ENCODE measurements at places on chromosomes 5 and 9.

DNA sequence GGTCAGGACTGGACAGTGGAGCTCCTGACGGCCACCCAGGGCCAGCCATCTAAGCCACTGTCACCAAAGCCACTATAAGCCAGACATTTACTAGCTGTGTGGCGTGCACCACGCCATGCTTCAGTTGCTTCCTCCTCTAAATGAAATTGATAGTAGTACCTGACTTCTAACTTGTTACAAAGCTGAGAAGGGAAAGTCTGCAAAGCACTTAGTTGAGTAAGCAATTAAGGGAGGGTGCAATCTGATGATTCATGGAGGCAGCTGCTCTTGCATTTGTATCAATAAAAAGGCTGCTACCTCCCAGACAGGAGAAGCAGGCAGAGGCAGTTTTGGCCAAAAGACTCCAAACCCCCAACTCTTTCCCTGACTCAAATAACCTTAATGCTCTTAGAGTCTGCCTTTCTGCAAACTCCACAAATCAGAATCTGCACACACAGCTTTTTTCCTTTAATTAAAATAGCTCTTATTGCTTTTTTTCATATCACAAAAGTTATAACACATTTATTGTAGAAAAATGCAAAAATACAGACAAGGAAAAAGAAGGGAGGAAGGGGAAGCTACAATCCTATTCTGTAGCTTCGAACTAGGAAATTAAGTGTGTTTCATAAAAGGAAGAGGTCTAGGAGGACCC lies 19.3 kb upstream of the RAPGEF1 start:
- DNase-seq = no peak

GRCh38 chr5:61866930-61867329 lies 439.1 kb upstream of the KIF2A start:
- DNase-seq = no peak

GRCh38 chr9:83027153-83027891 lies 35.6 kb downstream of the RASEF start:
- no peak for DNase-seq

- no peak for DNase-seq
Observed at GRCh38 chr5:9348401-9348996, 197.4 kb downstream of the SEMA5A start.

- no peak for DNase-seq
Observed at GRCh38 chr9:93130861-93131481, 3.1 kb downstream of the NINJ1 start.

DNA sequence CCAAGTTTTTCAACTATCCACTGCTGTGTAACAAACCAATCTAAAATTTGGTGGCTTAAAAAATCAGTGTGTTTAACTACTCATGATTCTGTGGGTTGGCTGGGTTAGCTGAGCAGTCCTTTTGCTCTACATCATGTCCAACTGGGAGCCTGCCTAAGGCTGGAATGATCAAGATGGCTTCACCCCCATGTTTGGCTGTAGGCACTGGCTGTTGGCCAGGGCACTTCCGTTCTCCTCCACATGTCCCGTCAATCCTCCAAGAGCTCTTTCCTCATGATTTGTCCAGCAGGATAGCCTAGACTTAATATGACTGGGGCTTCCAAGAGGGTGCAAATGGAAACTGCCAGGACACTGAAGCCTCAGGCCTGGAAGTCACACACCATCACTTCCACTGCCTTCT lies 17.0 kb upstream of the TSSK1B start:
- DNase-seq = no peak

DNA sequence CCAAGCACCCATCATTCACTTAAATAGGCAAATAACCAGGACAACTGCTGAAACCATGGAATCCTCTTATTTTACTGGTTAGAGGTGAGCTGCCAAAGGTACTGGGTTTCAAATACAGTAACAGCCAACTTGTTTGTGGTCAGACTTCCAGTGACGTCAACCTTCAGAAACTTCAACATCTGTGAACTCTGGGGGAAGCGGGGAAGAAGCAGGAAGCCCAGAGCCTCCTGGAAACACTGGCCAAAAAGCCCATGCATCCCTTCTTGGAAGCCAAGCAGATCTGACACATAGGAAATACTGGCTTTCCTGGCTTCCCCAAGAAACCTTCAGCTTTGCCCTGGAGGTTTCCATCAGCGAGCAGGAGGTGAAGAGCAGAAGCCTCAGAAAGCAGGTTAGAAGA lies 4.9 kb upstream of the FRRS1L start:
- DNase-seq = no peak

DNA sequence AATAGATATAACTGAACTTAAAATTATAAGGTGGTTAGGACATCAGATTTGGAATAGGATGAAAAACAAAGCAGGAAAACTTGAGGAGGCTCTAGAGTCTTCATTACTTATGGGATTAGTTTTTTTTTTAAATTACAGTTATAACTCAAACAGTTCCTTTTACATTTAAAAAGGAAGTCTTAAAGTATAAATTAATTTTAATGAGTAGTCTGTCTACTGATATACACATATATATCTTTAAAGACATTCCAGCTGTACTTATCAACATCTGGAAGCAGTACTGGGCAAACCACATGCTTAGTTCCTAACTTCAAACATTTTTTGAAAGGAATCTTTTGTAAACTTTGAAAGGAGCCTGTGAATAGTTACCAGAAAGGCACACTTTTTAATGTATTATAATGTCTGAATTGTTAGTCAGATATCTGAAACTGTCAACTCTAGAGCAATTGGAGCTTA lies 6.0 kb downstream of the ACTBL2 start:
- DNase-seq = no peak

DNA sequence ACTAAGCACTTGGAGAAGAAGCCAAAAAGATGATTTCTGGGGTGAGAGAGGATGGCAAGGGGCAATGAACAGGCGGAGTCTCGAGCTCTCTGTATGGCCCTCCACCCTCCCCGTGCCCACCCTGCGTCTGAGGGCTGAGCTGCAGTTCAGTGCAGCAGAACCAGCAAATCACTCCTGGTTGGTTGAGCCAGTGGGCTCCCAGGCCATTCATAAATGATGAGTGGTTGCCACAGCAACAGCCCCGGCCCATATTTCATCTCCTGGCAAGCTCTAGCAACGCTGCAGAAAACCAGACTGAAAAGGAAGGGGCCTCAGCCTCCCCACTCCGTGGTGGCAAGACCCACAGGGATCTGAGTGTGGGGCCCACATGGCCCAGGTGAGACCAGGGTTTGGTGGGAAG lies 93.8 kb upstream of the PPP1R26 start:
- no peak for DNase-seq

Data from NCI-H1417 treated with DMSO at 0.1 percent for 48 hours (cell line).